ENCODE measurements at places on chromosomes 3 and 15.

- no peak for DNase-seq
Observed at GRCh38 chr15:79878078-79878705, 18.6 kb downstream of the MTHFS start.

- no peak for DNase-seq
Observed at GRCh38 chr3:176920766-176921160, 276.5 kb downstream of the TBL1XR1 start.

GRCh38 chr3:196388956-196389355 lies 43.3 kb downstream of the UBXN7 start:
- DNase-seq: no peak

DNA sequence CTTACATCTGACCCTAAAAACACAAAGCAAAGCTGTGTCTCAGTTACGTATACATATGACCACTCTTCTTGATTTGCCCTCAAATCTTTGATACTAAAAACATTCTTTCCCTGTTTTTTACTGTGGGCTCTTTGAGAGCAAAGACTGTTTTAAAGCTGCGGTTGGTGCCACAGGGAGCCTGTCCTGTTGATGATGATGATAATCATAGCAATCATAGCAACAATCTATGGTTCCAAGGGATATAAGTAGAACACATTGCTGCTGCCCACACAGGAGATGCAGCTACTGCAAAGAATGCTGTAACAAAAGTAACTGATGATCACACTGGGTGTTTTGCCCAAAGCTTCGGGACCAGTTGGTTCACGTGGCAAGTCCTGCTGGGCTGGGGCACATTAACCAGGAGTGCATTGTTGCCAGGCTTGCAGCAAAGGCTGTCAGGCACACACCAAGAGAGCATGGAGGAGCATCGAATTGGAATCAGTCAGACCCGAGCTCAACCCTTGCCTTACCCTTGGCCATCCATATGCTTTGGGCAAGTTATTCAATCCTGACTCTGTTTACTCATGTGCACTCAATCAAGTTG lies 131.4 kb upstream of the EIF1B start:
- DNase-seq: no peak

- no peak for DNase-seq
Observed at GRCh38 chr15:65904301-65904700, 35.0 kb downstream of the RAB11A start.

- no peak for DNase-seq
Observed at GRCh38 chr3:79139395-79140068, 628.3 kb downstream of the ROBO1 start.

- DNase-seq: no peak
Observed at GRCh38 chr3:33441225-33441976, 1.2 kb upstream of the UBP1 start.

Measured in GM10248 (cell line).